CD4-positive, alpha-beta T cell (primary cell): ENCODE measurements at places on chromosomes 4 and X.

DNA sequence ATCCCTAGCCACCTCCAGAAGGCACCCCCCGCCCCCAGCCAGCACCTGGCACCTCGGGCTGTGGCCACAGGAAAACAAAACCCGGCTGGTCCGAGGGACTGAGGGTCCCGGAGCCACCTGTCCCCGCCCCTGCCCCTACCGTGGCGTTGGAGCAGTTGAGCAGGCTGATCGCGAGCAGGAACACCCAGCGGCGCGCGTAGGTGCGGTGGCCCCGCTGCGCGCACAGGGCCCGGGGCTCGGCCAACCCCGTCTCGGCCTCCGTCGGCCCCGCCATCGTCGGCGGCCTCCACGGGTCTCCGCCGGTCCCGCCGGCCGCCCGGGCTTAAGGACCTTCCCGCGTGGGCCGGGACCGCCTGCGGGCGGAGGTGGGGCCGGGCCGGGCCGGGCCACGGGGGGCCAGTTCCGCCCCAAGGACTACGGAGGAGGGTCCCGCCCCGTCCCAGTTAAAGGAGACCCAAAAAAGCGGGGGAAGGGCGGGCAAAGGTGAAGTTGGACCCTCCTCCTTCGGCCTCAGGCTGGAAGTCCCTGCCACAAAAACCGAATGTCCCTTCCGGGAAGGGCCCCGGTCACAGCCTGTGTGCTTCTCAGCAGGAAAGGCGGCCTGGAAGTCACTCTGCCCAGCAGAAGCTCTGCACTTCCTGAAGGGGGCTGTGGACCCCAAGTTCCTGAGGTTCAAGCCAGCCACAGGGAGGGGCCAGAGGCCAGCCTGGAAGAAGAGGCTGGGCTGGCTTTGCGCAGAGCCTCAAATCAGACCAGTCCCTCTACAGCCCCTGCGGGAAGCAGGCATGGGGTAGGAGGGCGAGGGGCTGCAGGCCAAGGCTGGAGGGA is at the start of gene SLC49A3:
SLC49A3 (minus strand) TSS at position 298 of the 828 bp plus-strand sequence; CDS start at position 274, 24 bp downstream.
- no peak for DNase-seq

DNA sequence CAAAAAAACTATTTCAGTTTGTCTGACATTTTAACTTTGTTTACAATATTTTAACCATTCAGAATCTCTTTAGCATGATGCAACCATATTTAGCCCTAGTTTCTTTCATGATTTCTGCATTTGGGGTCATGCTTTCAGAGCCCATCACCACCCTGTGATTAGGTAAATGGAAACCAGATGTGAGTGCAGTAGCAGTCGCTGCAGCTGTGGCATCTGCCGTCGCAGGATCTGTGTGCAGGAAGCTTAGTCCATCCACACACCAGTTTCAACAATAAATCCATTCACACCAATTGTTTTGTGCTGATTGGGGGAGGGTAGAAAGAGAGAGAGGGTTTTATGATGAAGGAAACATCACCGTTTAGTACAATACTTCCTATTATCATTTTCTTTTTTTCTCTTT is 130.5 kb downstream of the CPEB2 start:
- no peak for DNase-seq

DNA sequence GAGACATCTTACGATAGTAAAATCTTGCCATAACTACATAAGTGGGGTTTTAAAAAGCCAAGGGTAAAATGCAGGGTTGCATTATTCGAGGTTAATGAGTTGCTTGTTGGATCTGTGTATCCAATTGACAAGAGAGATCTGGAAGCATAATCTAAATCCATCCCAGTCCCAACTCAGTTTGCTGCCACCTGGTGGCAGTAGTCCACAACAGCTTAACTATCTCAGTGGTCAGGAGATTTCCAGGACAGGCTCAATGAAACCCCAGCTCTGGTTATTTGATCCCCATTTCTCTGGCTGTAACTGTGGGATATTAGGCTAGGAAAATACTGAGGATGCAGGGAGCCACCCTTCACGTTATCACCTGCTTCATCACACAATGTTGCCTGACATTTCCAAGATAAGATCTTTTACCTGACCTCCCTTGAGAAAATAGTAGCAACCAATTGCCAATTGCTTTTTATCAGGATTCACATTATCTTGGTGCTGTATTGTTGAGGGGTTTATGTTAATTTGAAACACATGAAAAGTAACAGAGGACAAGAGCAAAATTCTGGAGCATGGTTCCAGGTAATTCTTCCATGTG is 88.2 kb upstream of the TNIP3 start:
- DNase-seq, result peak; percentile 68

GRCh38 chr4:133596459-133596858 is 447.4 kb downstream of the PCDH10 start:
- DNase-seq, result no peak

DNA sequence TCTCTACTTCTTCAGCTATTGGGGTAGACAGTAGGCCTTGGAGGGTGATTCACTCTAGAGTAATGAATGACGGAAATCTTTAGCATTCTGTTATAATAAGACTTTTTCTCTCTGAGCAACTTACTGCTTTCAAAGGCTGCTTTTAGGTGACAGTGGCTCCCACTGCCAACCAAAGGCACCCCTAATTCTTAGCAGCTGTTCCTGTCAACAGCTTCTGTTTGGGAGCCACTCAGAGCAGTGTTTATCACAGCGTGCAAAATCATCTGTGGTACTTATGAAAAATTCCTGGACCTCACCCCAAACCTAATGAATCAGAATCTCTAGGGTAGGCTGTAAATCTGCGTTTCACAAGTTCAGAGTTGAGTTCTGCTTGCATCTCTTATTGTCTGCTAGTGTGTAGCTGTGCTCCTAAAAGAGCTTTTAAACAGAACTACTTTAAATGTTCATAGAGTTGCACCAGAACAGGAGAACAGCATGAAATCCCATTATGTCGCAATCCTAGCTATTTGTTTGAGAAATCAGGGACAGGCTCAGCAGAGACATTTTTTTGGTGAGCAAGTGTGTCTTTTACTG is 52.8 kb upstream of the POU4F2 start:
- peak; percentile 6 for DNase-seq

DNA sequence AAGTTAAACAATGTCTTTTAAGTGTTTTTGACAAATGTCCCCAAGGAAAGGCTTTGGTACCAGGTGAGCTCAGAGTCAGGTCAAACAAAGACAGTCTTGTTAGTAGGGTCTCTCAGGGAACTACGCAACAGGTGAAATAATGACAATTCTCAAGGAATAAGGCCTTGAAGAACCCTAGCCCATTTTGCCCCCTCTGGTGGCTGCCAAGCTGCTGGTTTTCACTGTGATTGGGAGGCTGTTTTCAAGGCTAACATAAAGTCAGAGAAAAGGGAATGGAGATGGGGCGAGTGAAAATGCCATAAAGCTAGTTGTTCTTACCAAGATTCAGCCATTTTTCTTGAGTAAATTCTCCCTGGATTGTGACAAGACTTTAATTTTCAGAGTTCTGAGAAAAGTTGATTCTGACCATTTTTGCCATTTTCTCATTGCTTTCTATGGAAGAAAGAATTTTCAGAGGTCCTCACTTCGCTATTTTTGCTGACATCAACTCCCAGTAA is 58.7 kb downstream of the RWDD4 start:
- DNase-seq, result peak; percentile 5

GRCh38 chr4:108959491-108959890 is 196.6 kb upstream of the ETNPPL start:
- no peak for DNase-seq

GRCh38 chr4:72970756-72971155 is 98.8 kb downstream of the COX18 start:
- no peak for DNase-seq

- DNase-seq, result no peak
Observed at GRCh38 chrX:28610746-28611145, 23.5 kb downstream of the IL1RAPL1 start.

DNA sequence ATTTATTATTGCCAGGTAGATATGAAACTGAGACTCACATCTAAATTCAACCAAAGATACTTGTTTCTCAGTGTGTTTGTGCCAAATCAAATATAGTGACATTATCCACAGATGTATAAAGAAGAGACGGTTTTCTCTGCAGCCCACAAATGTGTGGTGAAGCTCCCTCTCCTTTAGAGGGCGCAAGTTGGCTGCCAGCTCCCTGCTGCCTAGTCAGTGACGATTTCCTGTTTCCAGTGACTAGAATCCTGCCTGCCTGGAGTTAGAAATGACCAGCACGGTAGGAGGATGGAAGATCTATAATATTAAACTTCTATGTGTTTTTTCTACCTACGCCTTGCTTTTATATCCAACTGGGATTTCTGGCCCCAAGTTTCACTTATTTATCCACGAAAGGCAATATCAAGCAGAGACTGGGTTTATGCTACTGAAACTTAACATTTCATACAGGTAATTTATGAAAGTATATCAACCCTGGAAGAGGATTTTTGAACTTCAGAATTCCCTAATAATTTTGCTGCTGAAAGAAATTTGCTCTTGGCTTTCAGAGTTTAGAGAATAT is 1793.7 kb upstream of the TENM3 start:
- DNase-seq, result no peak

- DNase-seq, result no peak
Observed at GRCh38 chrX:4588893-4589292, 875.4 kb upstream of the PRKX start.

- no peak for DNase-seq
Observed at GRCh38 chrX:28177202-28177601, 196.0 kb upstream of the DCAF8L1 start.

DNA sequence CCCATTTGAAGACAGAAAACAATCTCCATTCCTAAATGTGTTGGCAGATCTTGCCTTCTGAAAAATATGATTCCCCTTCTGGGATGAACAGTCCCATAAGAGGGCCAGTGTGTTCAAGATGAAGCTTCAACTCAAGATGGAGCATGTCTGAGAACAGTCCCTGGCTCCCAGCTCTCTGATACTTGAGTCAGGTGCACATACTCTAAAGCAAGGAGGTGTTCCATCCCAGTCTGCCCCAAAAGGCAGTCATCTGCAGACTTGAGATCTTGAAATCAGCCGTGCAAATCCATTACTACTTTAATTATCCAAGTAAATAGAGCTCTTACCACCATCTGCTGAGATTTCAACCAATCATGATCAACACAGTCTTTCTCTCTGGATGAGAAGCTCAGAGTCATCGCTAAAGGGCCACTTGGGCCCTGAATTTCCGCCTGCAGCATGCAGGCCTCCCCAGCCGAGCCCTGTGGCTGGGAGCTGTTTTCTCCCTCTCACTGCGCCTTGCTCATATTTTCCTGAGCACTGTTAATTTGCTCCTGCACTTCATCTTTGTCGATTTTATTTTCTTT is 22.2 kb downstream of the CCDC149 start:
- DNase-seq, result no peak

GRCh38 chr4:42560467-42560861 is 96.4 kb downstream of the ATP8A1 start:
- no peak for DNase-seq

- no peak for DNase-seq
Observed at GRCh38 chr4:23945451-23946017, 55.7 kb upstream of the PPARGC1A start.

GRCh38 chrX:111687305-111687704 is 6.3 kb downstream of the ALG13 start:
- DNase-seq, result no peak

GRCh38 chr4:151025759-151026158 is 10.7 kb upstream of the LRBA start:
- DNase-seq, result no peak

- DNase-seq, result no peak
Observed at GRCh38 chrX:721354-721753, 90.8 kb downstream of the SHOX start.

- no peak for DNase-seq
Observed at GRCh38 chr4:114782415-114783214, 184.0 kb downstream of the UGT8 start.

- no peak for DNase-seq
Observed at GRCh38 chr4:67871867-67872266, 11.9 kb downstream of the TMPRSS11D start.

GRCh38 chr4:182896421-182896820 is 20.8 kb downstream of the DCTD start:
- DNase-seq, result no peak

DNA sequence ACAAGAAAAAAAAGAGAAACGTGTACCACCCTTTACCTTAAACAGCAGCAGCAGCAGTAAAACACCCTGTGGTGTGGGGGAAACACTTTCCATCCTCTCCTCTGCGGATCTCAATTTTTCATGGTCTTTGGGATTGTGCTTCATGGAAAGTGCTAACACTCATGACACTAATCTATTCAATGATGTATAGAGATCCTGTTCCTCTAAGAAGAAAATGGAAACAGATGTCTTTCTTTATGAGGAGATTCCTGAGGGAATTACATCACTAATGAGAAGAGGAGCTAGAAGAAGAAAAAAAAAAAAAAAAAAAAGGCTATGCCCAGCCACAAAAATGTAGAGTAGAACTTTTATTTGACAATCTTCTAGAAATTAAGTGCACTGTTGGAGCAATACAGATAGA is 62.9 kb upstream of the NDST3 start:
- no peak for DNase-seq

DNA sequence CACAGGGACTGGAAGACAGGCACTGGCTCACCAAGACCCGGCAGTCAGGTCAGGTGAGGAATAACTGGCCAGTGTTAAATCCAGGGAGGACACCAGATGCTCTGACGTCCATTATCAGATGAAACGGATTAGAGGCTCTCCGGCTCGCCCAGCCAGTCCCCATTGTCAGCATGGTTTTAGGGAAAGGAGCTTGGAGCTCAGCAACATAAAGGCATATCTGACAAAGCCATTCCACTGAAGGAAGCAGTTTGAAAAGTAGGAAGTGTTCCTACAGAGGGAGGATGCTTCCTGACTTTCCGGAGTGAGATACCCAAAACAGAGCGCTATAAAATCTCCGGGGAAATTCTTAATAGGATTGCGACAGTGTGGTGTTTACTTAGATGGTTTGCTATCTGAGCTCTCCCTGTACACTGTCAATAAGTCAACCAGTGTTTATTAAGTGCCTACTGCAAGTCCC is 14.8 kb downstream of the NDNF start:
- DNase-seq, result no peak

DNA sequence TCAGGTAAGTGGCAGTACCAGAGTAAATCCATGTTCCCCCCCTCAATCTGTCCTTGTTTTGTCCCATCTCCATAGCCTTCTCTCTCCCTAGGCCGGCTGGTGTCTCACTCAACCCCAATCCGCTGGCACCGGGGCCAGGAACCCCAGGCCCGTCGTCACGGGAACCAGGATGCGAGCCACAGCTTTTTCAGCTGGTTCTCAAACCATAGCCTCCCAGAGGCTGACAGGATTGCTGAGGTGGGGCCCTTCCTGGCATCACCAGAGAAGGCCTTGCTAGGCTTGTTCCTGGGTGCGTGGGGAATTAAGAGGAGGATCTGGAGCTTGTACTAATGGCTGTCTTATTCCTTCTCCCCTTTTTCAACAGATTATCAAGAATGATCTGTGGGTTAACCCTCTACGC is 2.7 kb downstream of the TSPYL2 start:
- peak; percentile 9 for DNase-seq

- no peak for DNase-seq
Observed at GRCh38 chrX:56994375-56995270, 718 bp downstream of the SPIN3 start.
